ENCODE measurements at places on chromosomes 3 and 15.

GRCh38 chr3:41088882-41089281, 110.4 kb upstream of the CTNNB1 start:
- no peak for DNase-seq

DNA sequence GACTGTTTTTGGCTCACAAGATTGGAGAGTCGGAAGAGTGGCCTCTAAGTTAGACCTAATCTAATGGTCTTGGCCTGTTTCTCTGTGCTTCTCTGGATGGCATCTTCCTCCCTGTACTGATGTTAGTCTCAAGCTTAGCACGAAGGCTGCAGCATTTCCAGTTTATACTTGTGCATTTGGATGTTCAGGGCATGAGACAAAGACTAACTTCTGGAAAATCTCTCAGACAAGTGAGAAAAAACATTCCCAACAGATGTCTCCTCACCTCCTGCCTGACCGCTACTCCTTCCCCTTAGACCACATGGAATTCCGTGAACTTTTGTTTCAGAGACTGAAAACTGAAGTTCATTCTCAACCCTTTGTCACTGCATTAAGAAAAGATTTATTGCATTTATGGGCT, 410.8 kb upstream of the MCTP2 start:
- DNase-seq = no peak

GRCh38 chr3:42660131-42660715, 6.7 kb downstream of the ZBTB47 start:
- DNase-seq = no peak

DNA sequence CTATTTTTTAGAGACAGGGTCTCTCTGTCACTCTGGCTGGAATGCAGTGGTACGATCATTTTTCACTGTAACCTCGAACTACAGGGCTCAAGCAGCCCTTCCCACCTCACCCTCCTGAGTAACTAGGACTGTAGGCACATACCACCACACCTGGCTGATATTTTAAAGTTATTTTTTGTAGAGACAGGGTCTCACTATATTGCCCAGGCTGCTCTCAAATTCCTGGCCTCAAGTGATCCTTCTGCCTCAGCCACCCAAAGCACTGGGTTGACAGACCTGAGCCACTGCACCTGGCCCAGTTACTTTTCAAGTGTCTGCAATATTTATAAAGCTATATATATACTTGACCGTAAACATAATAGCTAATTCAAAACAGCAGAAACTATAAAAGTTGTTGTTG, 75.0 kb downstream of the PIAS1 start:
- no peak for DNase-seq

DNA sequence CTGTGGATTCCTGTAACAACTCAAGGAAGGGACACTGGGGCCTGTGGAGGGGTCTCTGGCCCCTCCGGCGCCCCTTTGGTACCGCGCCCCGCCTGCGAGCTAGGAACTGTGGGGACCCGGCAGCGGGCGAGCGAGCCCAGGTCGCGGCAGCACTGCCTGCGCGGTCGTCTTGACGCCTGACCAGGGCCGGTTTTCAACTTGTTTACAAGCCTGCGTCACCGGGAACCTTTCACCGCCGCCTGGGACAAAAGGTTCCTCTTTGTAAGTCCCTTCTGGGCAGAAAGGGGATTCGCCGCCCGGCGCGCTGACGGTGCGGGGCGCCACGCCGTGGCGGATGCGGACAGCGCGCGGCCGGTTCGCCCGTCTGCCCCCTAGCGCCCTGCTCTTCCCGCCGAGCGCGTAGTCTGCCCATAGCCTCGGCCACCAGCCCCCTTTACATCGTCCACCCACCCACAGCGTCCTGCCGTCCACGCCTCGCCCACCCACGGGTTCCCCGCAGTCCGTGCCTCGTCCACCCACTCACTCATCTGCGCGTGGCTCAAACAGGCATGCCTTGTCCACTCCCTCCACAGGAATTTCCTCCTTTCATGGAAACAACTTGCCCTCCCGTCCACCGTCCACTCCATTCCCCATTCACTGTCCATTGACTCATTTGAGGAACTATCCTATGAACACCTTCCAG, 5.5 kb upstream of the CFAP100 start:
- peak; percentile 54 for DNase-seq

DNA sequence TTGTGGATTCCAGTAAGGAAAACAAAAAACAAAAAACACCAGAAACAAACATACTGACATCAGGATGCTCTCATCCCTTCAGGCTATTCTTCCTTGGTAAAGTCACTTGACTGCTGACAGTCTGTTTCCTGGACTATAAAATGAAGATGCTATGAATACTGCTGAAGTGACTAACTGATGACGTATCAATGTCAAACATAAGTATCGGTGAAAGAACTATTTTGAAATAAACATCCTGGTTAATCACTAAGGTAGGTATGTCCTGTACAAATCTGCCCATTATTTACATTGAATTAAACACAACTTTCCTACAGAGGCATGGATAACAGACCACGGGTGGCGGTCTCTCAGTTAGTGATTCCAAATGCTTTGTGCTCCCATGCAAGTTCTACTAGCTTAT, 45.9 kb downstream of the CHAC1 start:
- no peak for DNase-seq
